Stimulated activated CD8-positive, alpha-beta memory T cell treated with anti-CD3 and anti-CD28 coated beads, Interleukin-15, amount 100 ng/mL, for 24 hours (primary cell): ENCODE measurements at places on chromosomes 13 and 19.

DNA sequence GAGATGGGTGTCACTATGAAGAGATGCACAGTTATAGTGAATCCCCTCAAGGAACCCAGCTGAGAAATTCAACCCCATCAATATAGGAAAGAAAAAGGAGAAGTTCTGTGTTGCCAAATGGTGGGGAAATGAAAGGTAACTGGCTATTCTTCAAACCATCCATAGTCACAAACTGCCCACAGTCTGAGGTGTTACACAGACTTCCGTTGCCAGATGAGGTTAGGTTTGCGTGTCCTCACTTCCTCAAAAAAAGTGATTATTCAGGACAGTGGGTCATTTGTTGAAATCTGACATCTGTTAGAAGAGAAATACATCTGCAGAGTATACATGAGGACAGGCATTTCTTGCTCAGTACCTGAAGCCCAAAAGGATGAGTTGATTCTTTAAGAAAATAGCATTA lies 9.0 kb downstream of the SIGLEC5 start:
- DNase-seq, result no peak

DNA sequence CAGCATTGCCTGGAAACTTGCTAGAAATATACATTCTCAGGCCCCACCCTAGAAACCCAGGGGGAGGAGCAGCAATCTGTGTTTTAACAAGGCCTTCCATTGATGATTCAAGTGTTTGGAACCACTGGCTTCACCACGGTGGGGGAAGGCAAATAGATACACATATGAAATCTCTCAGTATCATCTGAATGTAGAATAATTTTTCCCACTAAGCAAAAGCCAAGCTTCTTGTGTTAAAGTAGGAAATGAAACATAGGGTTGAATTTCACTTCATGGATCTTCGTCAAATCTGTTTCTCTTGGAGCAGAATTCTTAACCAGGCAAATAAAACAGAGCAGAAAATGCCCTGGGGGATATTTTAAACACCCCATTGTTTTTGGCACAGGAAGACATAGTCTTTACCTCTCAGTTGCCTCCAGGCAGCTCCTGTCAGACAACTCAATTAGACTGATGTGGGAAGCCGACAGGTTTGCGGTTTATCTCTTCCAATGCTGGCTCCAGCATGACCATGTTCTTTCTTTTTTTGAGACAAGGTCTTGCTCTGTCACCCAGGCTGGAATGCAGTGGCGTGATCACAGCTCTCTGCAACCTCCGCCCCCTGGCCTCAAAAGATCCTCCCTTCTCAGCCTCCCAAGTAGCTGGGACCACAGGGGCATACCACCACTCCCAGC lies 213.0 kb downstream of the FOXO1 start:
- no peak for DNase-seq

GRCh38 chr13:48158915-48159314 lies 64.0 kb upstream of the MED4 start:
- no peak for DNase-seq

DNA sequence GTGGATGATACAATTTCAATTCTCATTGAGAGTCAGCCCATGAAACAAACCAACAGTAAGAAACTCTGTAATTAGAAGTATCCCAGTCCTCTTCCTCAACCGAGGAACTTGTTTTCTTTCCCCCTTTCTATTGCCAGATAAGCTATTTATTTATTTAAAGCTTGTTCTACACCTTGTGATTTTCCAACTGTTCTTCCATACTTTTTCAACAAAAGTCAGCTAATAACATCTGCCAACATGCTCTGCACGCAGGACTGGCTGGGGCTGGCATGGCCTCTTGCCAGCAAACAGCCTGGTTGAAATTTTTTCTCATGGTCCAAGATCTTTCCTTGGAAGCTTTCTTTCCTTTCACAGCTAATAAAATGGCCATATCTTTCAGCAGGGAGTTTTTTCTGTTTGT lies 2.9 kb upstream of the IRS2 start:
- no peak for DNase-seq

GRCh38 chr19:15107061-15108010 lies at the start of gene SYDE1:
Gene SYDE1 (plus strand): TSS chr19:15107401. CDS start chr19:15107434, 33 bp downstream.
- no peak for DNase-seq
